Fibroblast of mammary gland (primary cell): ENCODE measurements at places on chromosomes 2 and 18.

DNA sequence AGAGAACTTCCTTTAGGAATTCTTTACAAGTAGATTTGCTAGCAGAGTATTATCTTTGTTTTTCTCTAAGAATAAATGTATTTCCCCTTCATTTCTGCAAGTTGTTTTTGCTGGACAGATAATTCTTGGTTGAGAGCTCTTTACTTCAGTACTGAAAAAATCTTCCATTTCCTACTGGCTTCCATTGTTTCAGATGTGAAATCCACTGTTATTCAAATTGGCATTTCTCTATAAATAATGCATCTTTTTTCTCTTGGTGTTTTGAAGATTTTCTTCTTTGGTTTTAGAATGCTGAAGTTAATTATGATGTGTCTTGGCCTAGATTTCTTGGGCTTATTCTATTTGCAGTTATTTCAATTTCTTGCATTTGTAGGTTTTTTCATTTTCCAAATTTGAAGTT, 270.0 kb upstream of the GYPC start:
- DNase-seq = no peak

GRCh38 chr2:216426166-216426777, 14.0 kb downstream of the SMARCAL1 start:
- peak; percentile 12 for DNase-seq

GRCh38 chr2:159185401-159186130, 100.9 kb downstream of the WDSUB1 start:
- DNase-seq = peak; percentile 41

- DNase-seq = no peak
Measured at GRCh38 chr18:12246849-12247808, 7.0 kb upstream of the CIDEA start.

- peak; percentile 78 for DNase-seq
Measured at GRCh38 chr2:27723372-27724144, 48.0 kb upstream of the MRPL33 start.

DNA sequence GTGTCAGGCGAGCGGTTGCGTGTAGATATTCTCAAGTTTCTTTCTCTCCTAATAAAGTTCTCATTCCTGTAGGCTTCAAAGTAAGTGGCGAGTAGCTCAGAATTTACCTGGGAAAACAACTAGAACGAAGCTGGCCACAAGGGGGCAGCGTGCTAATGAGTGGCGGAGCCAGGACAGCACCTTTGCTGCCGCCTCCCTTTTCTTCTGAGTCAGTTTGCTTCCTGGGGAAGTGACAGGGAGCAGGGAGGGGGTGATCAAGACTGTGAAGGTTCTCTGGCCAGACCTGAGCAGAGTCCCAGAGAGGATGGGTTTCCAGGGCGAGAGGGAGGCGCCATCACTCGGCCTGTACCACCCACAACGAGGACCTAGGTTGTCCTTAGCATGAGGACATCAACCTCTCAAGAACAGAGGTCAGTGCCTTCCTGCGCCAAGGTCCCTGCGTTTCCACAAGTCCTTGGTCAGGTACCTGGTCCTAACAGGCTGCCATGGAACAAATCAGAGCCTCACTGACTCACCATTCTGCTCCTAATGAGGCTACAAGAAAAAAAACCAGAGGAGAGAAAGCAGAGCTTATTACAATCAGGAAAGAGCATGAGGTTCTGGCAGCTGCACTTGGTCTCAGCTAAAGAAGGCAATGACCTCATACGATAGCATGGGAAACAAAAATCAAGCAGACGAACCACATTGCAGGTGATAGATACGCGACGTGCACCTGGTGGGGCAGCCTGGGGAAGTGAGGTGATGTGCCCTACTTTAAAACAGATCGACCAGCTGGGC, 98.7 kb downstream of the PLB1 start:
- peak; percentile 84 for DNase-seq

GRCh38 chr2:136151021-136151971, 33.3 kb upstream of the CXCR4 start:
- DNase-seq = no peak
